ENCODE measurements at places on chromosomes 12 and 14.

GRCh38 chr12:2537868-2538541 lies 256.8 kb upstream of the FKBP4 start:
- DNase-seq: no peak

DNA sequence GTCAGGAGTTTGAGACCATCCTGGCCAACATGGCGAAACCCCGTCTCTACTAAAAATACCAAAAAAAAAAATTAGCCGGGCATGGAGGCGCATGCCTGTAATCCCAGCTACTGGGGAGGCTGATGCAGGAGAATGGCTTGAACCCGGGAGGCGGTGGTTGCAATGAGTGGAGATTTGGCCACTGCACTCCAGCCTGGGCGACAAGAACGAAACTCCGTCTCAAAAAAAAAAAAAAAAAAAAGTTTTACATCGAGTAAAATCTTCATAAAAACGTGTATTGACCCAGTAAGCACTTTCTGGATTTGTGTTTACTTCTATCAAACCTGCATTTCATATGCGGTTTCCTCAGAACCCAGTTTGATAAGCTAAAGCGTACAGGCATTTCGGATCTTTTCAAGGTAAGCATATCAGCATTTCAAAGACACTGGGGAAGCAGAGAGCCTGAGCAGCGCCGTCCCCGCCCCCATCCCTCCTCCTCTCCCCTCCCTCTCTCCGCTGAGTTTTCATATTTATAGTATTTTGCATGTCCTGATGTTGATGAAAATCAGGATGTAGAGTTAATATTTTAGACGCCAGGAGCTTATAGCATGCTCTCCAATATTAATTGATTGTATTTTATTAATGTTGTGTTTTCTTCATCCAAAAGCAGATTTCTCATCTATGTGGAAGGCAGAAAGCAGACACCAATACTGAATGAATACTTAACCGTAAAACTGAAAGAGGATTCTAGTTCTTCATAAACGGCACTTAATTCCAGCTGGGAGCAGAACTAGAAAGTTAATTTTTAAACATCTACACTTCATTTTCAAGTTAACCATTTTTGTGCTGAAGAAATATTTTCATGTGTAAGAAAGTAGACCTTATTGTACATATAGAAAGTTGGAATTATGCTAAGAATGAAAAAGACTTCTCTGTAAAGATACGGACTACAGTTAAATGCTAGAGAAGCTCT lies 9.2 kb upstream of the HIP1R start:
- DNase-seq: no peak

GRCh38 chr12:39145175-39145999 lies 240.0 kb upstream of the CPNE8 start:
- peak; percentile 1 for DNase-seq

GRCh38 chr14:91893007-91893406 lies 25.7 kb upstream of the TC2N start:
- no peak for DNase-seq

DNA sequence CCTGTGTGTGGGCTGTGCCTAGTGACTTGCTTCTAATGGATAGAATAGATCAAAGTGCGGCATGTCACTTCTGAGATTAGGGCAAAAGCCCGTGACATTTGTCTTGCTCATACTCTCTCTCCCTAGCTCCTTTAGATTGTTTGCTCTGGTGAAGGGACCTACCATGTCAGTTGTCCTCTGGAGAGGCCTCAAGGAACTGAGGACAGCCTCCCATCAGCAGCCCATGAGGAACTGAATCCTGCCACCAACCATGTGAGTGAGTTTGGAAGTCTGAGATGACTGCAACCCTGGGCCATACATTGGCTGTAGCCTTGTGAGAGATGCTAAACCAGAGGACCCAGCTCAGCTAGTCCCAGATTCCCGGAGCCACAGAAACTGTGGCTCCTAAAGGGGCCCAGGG lies 101.6 kb upstream of the ESRRB start:
- DNase-seq: no peak

GRCh38 chr12:113201187-113202177 lies 16.0 kb downstream of the RITA1 start:
- no peak for DNase-seq

Measured in AG10803 (cell line).